ENCODE measurements at places on chromosomes 2 and 18. TPM values are rescaled to one million over a fixed set of nuclear protein-coding genes. Genes with fewer than 3 reads are reported as not detected.

The PECR gene
- total RNA-seq: 16.2 TPM

The AQP12B gene
- not detected for total RNA-seq

The RMND5A gene
- 63.4 TPM for total RNA-seq

The NEUROD1 gene
- total RNA-seq: not detected

The KIF1A gene
- total RNA-seq: 8.2 TPM

The GALNT14 gene
- 2.5 TPM for total RNA-seq

The DYSF gene
- 4.3 TPM for total RNA-seq

The PRPF40A gene
- 148 TPM for total RNA-seq

The KCNG2 gene
- not detected for total RNA-seq

The CDK5R2 gene
- total RNA-seq: not detected

The ZSWIM2 gene
- total RNA-seq: not detected

The TMEM214 gene
- total RNA-seq: 50.6 TPM

The PUS10 gene
- 9.7 TPM for total RNA-seq

The WDR54 gene
- total RNA-seq: 88.6 TPM

The TACR1 gene
- total RNA-seq: not detected

The NEMP2 gene
- total RNA-seq: 15.7 TPM

The DSG1 gene
- total RNA-seq: not detected

The CYP27C1 gene
- total RNA-seq: not detected

The CACNB4 gene
- 0.54 TPM for total RNA-seq

The HOXD12 gene
- total RNA-seq: not detected

The POMC gene
- 6.8 TPM for total RNA-seq

The CTAGE1 gene
- not detected for total RNA-seq

The ATG4B gene
- 73.8 TPM for total RNA-seq

The AMER3 gene
- not detected for total RNA-seq
